ENCODE measurements at places on chromosomes 1 and 21. TPM values are rescaled to one million over a fixed set of nuclear protein-coding genes. Genes with fewer than 3 reads are reported as not detected.

Gene KRTAP12-2
- not detected for total RNA-seq

Gene NTRK1
- 3.9 TPM for total RNA-seq

Gene SPRR4
- total RNA-seq = not detected

Gene C1orf185
- not detected for total RNA-seq

Gene S100A1
- total RNA-seq = 1.8 TPM

Gene RGS13
- 0.81 TPM for total RNA-seq

Gene YRDC
- 12.0 TPM for total RNA-seq

Gene SYPL2
- 9.0 TPM for total RNA-seq

Gene FCAMR
- not detected for total RNA-seq

Gene ADSS2
- total RNA-seq = 31.8 TPM

Gene SLAMF1
- total RNA-seq = 0.32 TPM

Gene DNASE2B
- not detected for total RNA-seq

Gene GPA33
- not detected for total RNA-seq

Gene FAM72D
- total RNA-seq = not detected

Gene CRNN
- not detected for total RNA-seq

Gene S100A7A
- not detected for total RNA-seq

Gene LCA5L
- total RNA-seq = 1.5 TPM

Gene TACSTD2
- total RNA-seq = 19.1 TPM

Gene SYF2
- 35.7 TPM for total RNA-seq

Gene PRMT2
- total RNA-seq = 91.3 TPM

Gene POFUT2
- total RNA-seq = 27.4 TPM

Gene PTAFR
- 5.9 TPM for total RNA-seq

Gene CHIA
- total RNA-seq = not detected

Gene ZNF670
- total RNA-seq = 3.9 TPM

Gene SOX13
- total RNA-seq = 43.6 TPM

Gene REG4
- total RNA-seq = not detected

Gene TMEM82
- not detected for total RNA-seq

Gene ERG
- 28.6 TPM for total RNA-seq

Gene NPPA
- not detected for total RNA-seq

Gene TMPRSS2
- total RNA-seq = not detected

Measured in posterior vena cava (tissue), 2 donors.